Activated effector memory CD4-positive, alpha-beta T cell treated with Interleukin-2 at 50 U/mL for 16 hours (primary cell): ENCODE measurements at places on chromosomes 2 and 18.

DNA sequence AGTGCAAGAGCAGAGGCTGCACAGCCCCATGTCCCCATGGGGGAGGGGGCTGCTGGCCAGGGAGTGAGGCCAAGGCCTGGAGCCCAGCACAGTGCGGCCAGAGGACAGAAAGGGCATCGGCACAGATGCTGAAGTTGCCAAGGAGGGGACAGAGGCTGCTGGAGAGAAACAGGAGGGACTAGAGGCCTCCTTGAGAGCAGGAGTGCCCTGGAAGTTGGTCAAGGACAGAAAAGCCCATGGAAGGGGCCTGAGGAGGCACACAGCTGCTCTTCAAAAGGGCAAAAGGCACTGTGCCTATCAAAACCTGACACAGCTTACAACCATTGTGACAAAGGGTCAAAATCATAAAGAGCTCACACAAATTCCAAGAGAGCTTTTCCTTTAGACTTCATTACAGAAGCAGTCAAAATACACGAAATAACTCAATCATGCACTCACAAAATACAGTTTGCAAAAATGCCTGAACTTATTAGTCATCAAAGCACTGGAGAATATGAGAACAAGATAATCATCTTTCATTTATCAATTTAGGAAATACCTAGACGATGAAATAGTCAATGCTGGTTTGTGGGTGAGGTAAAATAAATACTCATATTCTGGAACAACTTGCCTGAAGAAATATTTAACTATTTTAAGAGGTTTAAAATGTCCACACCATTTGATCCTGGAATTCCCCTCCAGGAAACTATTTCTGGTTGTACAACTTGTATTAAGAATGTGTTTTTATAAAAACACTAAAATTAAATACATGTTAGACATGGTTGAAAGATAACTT is 79.6 kb downstream of the USP40 start:
- DNase-seq: no peak

DNA sequence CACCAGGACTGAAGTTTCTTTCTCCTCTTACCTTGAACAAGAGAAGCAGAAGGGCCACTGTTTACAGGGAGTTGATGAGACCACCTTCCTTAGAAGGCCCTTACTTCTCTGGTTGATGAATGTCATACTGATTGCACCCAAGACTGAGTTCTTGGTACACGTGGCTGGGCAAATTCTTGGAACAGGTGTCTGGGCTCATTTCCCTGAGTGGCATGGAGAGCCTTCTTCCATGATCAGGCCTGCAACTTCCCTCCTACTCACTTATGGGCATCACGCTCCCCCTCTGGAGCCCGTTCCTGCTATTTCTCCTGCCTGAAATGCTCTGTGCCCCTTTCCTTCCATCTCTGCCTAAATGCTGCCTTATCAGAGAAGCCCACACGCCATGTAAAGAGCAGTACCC is 110.3 kb downstream of the PTPRM start:
- DNase-seq: no peak

- no peak for DNase-seq
Observed at GRCh38 chr2:127195140-127196074, 24.7 kb downstream of the CYP27C1 start.

- no peak for DNase-seq
Observed at GRCh38 chr18:5542515-5543035, 1.2 kb downstream of the EPB41L3 start.

- DNase-seq: no peak
Observed at GRCh38 chr18:3715231-3716080, 265.5 kb downstream of the TGIF1 start.

GRCh38 chr2:219628986-219629901 is 1.8 kb downstream of the SLC4A3 start:
- no peak for DNase-seq

- no peak for DNase-seq
Observed at GRCh38 chr2:217184242-217184641, 324.4 kb upstream of the TNP1 start.

- no peak for DNase-seq
Observed at GRCh38 chr2:112980537-112980936, 2.7 kb downstream of the IL36G start.

DNA sequence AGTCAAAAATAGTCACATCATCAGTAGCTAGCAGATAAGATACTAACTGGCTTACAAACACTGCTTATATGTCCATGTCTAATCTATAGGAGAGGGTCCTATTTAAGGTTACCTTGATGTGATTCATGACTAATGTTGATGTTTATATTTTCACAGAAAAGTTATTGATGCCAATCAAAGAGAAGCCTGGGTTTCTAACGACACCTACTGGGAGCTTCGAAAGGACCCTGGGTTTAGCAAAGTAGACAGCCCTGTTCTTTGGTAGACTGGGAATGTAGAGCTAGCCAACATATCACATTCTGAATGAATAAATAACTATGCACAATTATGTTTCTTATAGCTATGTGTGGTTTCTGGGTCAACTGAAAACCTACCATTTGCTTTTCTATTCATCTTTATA is 55.7 kb downstream of the PRKRA start:
- DNase-seq: no peak

DNA sequence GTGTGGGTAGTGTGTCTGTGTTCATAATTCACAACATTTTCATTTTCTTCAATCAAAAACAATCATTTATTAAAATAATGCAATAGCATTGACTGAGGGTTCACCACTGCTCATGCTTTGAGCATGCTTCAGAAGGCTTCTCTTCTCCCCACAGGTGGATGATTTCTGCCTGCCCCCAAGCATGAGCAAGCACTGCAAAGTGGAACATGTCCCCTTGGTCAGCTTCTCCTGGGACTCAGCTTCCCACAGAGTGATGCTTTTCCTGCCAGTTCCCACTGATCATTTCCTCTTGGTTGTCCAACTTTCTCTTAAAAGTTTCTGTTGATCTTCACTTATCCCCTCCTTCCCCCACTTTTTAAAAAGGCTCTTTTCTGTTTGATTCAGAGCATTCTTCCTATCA is 31.5 kb upstream of the CDH19 start:
- no peak for DNase-seq

- DNase-seq: no peak
Observed at GRCh38 chr18:39464006-39464405, 1898.4 kb upstream of the CELF4 start.

DNA sequence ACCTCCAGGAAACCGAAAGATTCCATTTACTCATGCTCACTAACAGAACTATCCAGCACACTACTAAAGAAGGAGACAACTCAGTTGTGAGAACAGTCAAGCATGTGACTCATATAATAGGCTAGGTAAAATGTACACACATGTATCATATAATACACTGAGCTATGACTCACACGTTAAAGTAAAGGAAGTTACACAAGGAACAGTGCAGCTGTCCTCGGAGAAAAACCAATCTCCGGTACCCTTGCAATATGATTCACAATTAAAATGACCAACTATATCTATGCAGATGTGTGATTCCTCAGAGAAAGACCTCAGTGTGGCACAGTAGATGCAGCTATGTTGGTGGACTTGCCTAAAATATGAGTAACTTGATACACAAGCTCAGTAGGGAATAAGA is 76.5 kb downstream of the STRN start:
- DNase-seq: no peak

DNA sequence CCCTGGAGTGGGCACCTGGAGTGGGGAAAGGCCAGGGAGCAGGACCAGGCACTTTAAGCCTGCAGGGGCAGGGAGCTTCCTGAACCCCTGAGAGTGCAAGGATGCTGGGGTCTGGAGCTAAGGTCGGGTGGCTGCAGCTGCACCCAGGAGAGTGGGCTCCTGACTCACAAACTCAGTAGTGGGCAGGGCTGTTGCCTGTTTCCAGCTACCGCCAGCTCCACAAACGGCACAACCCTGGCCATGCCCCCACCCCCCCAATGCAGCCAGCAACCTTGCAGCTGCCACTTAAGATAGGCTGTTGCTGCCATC is 688.8 kb downstream of the NYAP2 start:
- no peak for DNase-seq

DNA sequence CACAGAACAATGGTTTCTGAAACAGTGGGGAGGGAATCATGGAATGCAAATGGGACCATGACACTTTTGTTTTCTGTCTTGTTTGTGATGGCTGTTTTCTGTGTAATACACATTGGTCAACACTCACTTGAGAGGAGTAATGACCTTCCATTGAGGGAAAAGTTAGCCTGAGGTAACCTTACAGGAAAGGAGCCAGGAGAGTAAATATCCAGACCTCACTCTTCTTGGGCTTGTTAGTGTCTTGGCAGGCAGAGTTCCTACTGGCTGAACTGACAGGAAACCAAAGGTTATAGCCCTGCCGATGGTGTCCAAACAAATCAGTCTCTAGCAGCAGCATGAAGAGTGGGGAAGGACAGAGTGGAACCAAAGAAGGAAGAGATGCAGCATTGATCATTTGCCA is 17.2 kb upstream of the RPRM start:
- DNase-seq: no peak

DNA sequence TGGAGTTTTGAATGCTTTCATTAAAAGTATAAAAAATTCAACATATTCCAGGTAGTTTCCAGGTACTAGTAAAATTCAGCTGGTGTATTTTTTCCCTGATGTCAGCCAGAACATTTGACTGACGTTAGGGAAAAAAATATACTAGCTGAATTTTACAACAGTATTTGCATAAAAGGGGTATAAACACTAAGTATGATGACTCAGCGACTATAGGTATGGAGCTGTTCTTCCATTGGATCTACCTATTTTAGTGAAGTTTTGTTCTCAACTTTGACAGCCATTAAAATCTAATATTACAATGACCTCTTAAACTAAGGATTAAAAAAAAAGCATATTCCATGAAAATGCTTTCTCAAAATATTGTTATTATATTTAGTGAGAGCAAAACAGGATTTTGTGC is 155.9 kb downstream of the FSHR start:
- no peak for DNase-seq

GRCh38 chr18:42274488-42275137 is 319.6 kb downstream of the PIK3C3 start:
- DNase-seq: no peak

- DNase-seq: no peak
Observed at GRCh38 chr2:66569974-66570373, 135.0 kb downstream of the MEIS1 start.

GRCh38 chr2:112138159-112139032 is at the start of gene FBLN7:
FBLN7 (plus strand) TSS chr2:112138385; CDS start chr2:112138656, 271 bp downstream.
- no peak for DNase-seq
